Prostate gland (tissue), 2 donors: ENCODE measurements at places on chromosomes 3 and 15.

DNA sequence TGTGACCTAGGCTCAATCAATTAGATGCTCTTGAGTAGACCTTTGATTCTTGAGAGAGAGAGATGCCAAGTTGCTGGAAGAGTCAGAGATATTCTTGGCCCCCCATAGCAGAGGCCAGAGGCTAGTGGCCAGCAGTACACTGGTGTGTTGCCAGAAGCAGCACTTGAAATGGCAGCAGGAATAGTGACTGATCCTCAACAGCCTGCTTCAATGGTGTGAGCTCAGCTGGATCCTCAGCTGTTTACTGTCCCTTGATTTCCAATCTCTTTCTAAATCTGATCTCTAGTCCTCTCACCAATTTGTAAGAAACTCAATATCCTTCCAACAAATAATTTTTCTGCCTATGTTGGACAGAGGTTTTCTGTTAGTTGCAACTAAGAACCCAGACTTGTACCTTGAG lies 170.3 kb upstream of the CCDC54 start:
- no peak for DNase-seq

- no peak for DNase-seq
Observed at GRCh38 chr15:94021621-94022320, 209.6 kb upstream of the MCTP2 start.

DNA sequence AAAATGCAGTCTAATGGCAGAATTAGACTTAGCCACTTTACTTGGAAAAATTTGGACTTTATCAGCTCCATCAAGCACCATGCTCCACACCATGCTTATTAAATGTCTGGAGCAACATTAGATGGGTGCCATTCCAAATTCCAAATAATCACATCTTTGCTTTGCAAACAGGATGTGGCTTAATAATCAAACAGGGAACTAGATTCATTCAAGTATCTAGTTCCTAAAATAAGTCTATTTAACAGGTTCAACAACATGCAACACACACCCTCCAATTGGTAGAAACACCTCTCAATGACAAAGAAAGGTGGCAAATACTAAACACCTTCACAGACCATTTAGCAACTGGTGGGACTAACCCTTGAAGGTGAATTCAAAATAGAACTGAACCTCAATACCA lies 3.5 kb downstream of the HEXA start:
- DNase-seq = no peak

GRCh38 chr3:38907426-38907825 lies 91.4 kb upstream of the SCN10A start:
- no peak for DNase-seq

GRCh38 chr3:124860599-124860998 lies 26.6 kb downstream of the ITGB5 start:
- DNase-seq = peak; percentile 50
